ENCODE measurements at places on chromosomes 2 and 18. TPM values are rescaled to one million over a fixed set of nuclear protein-coding genes. Genes with fewer than 3 reads are reported as not detected.

PSMA8 gene
- not detected for polyA plus RNA-seq

BCL2 gene
- 0.45 TPM for polyA plus RNA-seq

CCDC150 gene
- 1.7 TPM for polyA plus RNA-seq

CAD gene
- 66.5 TPM for polyA plus RNA-seq

RNF103 gene
- 15.6 TPM for polyA plus RNA-seq

SH3BP4 gene
- polyA plus RNA-seq, result 85.2 TPM

- DNase-seq, result no peak
Observed at GRCh38 chr2:20188851-20189250, 36.1 kb downstream of the SDC1 start.

DNA sequence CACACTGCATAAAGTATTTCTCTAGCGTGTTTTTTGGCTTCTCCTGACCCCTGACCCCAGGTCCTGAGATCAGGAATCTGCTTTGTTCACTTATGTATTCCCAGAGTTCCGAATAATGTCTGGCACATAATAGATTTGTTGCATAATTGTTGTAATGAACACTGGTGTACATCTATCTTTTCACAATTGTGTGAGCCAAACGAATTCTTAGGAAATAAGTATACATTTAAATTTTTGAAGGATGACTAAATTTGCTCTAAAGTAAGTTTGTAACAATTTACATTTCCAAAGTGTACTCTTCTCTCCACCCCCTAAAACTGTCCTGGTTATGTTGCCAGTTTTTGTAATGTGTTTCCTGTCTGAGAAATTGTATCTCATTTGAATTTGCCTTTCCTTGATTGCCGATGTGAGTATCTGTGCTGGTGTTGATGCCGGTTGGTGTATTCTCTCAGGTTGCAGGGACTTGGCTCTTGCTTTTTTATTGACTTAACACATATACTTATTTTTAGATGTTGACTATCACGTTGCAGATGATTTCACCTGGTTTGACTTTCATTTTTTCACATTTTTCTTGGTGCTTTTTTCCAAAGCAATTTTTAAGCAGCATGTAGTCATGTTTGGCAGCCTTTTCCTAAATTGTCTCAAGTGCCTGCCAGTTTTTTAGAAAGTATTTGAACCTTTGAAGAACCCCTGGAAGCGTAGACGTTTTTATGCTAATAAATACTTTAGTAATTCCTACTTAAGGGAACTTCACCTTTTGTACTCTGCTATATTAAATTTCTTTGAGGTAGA, 16.1 kb upstream of the FARP2 start:
- no peak for DNase-seq

DNA sequence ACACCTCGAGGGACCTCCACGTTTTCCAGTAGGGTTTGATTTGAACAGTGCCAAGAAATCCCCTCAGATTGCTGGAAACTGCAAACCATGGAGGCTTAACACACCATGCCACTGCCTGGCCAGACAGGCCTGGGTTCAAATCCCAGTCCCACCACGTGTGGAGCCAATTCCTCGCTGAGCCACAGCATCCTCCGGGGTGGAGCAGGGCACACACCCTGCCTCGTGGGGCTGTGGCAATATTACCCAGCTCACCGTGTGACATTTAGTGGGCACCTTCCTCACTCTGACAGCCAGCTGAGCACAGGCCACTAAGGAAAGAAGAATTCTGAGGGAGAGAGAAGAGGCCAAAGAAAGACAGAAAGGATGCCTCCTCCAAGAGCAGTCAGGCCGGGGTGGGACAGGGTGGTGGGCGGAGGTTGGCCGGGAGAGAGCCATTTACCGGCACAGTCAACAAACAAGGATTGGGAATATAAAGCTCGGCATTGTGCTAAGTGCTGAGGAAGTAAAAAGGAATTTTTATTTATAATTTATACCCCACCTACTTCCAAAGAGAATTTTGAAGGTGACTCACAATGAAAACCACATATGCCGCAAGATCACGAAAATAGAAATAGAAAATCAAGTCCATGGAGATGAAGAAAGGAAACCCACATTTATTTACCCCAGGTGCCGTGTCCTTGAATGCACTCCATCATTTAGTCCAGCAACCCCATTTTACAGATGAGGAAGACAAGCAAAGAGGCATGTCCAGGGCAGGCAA, 111.5 kb downstream of the MCFD2 start:
- no peak for DNase-seq

- no peak for DNase-seq
Observed at GRCh38 chr18:34467058-34467457, 242.3 kb upstream of the NOL4 start.

DNA sequence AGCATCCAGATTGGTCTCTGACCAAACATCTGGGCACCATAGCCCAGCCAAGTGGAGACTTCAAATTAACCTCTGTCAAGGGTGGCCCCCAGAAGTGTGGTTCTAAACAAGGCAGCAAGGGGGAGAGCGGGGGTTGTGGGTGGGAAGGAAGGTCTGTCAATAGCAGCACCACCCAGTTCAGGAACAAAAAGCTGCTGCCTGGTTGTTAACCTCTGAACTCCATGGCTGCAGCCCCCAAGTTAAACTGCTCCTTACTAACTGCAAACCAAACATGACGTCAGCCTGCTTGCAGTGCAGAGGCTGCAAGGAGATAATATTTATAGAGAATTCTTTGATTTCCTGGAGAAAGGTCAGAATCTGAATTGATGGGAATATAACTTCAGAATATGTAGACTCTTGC, 76.5 kb downstream of the ARL4C start:
- peak; percentile 72 for DNase-seq

DNA sequence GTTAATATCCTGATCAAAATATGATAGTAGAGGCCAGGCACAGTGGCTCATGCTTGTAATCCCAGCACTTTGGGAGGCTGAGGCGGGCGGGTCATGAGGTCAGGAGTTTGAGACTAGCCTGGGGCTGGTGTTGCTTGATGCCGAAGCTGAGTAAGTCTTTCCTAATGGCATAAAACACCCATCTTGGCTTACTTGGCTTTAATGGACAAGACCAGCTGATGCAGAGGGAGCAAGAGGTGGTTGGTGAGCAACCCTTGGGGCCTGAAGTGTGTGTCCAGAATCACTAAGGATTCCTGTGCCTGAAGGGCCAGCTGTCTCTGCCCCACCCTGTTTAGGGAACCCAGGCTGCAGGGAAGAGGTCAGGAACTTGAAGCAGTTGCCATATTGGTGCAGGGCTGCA, 217.2 kb downstream of the ARL4C start:
- DNase-seq, result no peak

- no peak for DNase-seq
Observed at GRCh38 chr2:45802499-45803138, 151.1 kb downstream of the PRKCE start.

GRCh38 chr2:111946294-111947114, 48.1 kb downstream of the MERTK start:
- DNase-seq, result peak; percentile 55

- no peak for DNase-seq
Observed at GRCh38 chr2:69243652-69244051, 143.4 kb downstream of the GFPT1 start.

GRCh38 chr18:79429785-79430281, 34.1 kb downstream of the NFATC1 start:
- DNase-seq, result no peak

DNA sequence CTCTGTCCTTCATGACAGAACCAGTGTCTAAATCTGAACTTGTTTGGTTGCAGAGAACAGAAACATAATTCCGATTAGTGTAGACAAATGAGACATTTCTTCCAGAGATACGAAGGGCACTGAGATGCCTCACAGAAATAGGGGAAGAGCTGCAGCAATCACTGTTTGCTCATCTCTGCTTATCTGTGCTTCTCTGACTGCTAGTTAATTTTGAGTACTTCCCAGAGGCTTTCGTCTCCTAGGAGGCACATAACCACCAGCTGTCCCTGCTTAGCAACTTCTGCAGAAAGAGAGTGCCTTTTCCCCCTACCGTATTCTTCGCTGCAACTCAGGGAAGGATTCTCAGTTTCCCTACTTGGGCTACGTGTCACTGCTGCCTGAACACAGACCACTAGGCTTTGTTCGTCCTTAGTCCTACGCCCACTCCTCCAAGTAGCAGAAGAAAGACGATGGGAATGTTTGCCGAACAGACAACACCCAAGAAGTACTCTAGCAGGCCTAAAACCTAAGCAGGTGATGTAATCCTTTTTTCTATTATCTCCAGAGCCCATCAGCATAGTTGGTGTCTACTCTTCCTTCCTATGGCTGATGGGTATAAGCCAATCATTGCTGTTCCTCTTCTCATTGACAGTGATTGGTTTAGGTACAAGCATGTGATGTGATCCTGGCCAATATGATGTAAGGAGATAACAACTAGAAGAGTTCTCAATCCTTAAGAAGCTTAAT, 63.6 kb downstream of the TNP1 start:
- no peak for DNase-seq

- peak; percentile 68 for DNase-seq
Observed at GRCh38 chr18:21997207-21998143, 171.9 kb upstream of the GATA6 start.

- no peak for DNase-seq
Observed at GRCh38 chr2:120495586-120495985, 149.7 kb downstream of the INHBB start.

GRCh38 chr2:170641961-170642360, 73.2 kb upstream of the SP5 start:
- no peak for DNase-seq

All from endothelial cell of umbilical vein (primary cell).